Esophagus mucosa (tissue), 1 donor: ENCODE measurements at places on chromosomes 2 and 18. TPM values are rescaled to one million over a fixed set of nuclear protein-coding genes. Genes with fewer than 3 reads are reported as not detected.

The C2orf92 gene
- total RNA-seq, result 1.7 TPM

The IMPACT gene
- 31.2 TPM for total RNA-seq

The POTEI gene
- not detected for total RNA-seq

The AKAIN1 gene
- total RNA-seq, result not detected

The CDK15 gene
- total RNA-seq, result 0.12 TPM

The IL1RL1 gene
- total RNA-seq, result 2.8 TPM

The FER1L5 gene
- total RNA-seq, result 0.16 TPM

The POMC gene
- 0.44 TPM for total RNA-seq

The USP34 gene
- total RNA-seq, result 58.5 TPM
